ENCODE measurements at places on chromosomes 7 and 10. TPM values are rescaled to one million over a fixed set of nuclear protein-coding genes. Genes with fewer than 3 reads are reported as not detected.

DNA sequence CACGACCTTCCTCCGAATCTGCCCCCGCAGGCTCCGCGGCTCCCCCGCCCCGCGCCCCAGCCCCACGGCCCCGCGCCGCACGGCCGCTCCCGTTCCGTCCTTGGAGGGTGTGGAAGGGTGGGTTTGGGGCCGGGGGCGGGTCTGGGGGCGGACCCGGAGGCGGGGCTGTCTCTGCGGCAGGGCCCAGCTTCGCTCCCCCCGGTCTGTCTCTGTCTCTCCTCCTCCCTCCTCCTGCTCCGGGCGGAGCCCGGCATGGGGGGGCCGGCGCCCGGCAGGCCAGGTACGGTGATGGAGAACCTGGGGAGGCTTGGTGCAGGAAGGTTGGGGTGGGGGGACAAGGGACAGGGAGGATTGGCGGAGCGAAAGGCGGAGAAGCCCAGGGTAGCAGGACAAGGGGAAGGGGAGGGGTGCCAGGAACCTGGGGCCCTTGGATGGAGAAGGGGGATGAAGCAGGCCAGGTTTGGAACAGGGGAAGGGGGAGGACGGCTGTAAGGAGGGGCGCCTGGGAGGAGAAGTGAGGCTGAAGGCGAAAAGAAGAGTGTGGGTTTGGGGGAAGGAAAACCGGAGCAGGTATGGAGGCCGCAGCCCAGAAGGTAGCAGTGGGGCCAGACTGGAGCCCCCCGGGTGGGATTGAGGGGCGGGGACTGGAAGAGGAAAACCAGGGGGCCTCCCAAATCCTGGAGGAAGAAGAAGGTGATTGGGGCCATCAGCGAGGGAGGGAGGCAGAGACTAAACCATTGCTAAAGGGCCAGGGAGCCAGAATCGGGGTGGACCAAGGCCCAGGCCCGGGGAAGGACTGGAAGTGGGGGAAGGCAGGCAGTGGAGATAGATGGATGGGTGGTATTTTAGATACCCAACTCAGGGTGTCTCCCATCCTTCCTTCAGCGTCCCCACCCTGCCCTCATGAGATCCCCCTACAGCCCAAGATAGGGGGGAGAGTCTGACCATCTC is at the start of gene NYAP1:
Gene NYAP1, plus strand, starts transcription at position 206 of the 951 bp plus-strand sequence. CDS start 1,385 bp downstream, outside the sequence.
- DNase-seq = no peak

DNA sequence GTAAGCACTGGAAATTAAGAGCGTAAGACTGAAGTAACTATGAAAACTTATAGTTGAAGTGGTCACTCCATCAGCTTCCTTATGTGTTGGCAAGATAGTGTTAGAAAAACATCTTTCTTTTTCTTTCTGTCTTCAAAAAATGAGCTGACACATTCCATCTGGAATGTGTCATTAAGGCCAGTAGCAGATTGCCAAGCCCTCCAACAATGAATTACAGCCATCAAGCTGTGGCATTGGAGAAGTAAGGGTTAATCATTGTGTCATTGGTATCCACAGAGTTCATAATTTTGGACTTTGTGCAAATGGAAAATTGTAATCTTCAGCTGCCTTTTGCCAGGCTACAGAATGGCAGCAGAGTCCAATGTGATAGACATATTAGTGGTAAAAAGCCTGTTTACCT is 926.3 kb downstream of the NRG3 start:
- no peak for DNase-seq

DNA sequence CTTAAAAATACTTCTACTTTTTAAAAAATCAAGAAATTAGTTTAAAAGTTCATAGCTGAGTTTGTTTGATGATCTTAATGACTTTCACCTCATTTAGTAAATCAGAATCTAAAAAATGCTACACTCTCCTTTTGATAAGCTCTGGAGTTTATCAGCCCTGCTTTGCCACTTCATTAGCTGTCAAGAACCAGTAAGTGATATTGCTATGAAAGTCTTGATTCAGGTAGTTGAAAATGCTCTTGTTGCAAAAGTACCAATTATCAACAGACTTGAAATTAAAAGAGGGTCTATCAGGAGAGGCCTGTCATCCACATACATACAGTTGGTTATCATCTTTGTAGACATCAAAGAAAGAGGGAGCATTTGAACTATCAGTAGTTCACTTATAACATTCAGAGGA is 41.6 kb downstream of the SEMA3A start:
- no peak for DNase-seq

GRCh38 chr10:98300526-98301229 is 32.7 kb upstream of the LOXL4 start:
- DNase-seq = no peak

- no peak for DNase-seq
Observed at GRCh38 chr10:119737823-119738222, 12.0 kb downstream of the INPP5F start.

DNA sequence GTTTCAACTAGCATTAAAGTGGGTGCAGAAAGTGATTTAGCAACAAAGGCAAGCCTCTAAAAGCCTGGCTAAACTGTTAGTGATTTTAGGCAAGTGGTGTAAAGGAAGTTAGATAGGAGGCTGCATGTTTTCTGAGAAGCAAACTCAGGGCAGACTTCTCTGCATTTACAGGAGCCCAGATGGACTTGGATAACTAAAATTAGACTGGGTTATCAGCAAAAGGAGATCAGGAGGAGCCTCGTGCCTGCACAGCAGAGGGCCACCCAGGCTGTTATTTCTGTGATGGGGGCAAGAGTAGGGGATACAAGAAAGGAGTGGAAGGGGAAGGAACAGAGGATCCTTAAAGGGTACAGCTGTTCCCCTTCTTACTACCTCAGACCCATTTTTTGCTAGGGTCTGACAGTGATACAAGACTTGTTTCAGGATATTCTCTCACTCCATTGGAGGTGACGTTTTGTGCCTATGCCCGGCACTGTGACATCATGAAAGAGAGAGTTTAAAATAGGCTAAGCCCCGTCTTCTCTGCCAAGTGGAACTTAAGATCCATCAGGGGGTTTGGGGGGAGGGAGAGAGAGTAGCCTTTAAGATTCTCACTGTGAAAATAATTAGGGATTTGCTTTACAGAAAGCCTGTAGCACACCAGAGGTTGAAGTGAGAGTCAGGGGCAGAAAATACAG is 49.6 kb upstream of the PDCD4 start:
- no peak for DNase-seq

DNA sequence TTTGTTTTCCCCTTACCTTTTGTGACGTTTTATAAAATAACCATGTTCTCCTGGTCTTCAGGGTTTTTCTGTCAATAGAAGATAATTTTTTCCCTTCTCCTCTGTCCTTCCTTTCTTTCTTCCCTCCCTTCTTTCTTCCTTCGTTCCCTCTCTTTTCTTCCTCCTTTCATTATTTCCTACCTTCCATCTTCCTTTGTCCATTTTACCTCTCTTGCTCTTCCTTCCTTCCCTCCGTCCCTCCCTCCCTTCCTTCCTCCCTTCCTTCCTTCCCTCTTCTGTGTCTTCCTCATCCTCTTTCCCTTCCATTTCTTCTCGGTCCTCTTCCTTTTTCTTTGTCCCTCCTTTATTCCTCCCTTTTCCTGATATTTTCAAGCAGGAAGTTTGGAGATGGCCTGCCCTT is 128.2 kb downstream of the TEX36 start:
- no peak for DNase-seq

DNA sequence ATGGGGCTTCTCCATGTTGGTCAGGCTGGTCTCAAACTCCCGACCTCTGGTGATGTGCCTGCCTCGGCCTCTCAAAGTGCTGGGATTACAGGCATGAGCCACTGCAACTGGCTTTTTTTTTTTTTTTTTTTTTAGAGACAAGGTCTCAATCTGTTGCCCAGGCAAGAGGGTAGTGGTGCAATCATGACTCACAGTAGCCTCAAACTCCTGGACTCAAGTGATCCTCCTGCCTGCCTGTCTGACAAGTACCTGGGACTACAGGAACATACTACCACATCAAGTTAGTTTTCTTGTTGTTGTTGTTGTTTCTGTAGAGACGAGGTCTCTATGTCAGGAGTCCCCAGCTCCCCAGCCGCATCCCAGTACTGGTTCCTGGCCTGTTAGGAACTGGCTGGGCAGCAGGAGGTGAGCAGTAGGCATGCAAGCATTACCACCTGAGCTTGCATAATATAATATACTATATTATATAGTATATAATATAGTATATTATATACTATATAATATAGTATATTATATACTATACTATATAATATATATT is 55.7 kb downstream of the TPK1 start:
- DNase-seq = no peak

GRCh38 chr7:82676777-82677463 is 233.3 kb upstream of the CACNA2D1 start:
- DNase-seq = no peak

GRCh38 chr7:44277391-44277790 is 48.0 kb downstream of the CAMK2B start:
- no peak for DNase-seq

DNA sequence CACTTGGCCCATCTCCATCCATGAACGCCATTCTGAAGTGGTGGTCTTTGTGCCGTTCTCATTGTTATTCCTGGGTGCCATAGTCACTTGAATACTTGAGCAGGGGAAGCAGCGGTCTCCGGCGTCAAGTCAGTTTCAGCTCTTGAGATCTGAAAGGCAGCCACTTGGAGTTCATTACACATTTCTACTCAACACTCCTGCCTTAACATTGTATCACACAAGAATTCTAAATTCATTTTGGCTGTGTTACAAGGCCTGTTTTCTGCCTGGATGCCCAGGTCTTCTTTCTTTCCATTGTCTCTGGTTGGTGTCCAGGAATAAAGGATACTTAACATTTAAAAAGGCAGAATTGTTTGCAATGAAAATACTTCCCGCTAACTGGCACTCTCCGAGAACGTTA is 69.0 kb upstream of the RAB11FIP2 start:
- DNase-seq = no peak

DNA sequence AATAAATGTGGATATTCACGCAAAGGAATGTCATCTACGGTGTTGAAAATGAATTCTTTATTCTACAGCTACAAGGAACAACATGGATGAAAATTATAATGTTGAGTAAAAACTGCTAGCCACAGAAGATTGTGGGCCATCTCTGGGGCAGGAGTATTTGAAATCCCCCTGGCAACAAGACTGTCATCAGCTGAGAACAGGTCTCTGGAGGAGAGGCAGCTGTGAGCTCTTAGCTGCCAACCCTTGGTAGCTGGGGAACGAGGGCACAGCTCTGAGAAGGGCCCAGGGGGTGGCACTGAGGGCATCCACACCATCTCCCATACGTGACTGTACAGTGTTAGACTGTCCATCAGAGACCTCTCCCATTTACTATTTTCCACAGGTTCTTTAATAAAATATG is 340.1 kb upstream of the MGMT start:
- DNase-seq = no peak

- no peak for DNase-seq
Observed at GRCh38 chr7:36663481-36663880, 60.8 kb downstream of the AOAH start.

DNA sequence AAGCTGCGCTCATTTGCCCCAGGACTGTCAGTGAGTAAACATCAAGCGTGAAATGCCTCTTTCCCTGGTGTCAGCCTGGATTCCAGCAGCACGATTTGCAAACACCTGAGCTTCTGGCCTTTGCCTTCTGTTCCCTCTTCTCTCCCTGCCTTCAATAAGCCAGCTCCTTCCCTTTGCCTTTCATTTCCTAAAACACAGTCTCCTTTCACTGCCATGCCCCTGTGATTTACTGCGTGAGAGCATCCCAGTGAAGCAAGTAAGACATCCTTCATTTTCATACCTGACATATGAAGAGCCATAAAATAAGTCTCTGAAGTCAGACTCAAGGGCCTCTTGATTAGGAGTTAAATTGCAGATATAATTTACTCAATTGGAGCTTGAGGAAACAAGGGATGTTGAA is 681.8 kb downstream of the TYW1 start:
- no peak for DNase-seq

- DNase-seq = no peak
Observed at GRCh38 chr7:115911465-115911864, 119.1 kb downstream of the TFEC start.

DNA sequence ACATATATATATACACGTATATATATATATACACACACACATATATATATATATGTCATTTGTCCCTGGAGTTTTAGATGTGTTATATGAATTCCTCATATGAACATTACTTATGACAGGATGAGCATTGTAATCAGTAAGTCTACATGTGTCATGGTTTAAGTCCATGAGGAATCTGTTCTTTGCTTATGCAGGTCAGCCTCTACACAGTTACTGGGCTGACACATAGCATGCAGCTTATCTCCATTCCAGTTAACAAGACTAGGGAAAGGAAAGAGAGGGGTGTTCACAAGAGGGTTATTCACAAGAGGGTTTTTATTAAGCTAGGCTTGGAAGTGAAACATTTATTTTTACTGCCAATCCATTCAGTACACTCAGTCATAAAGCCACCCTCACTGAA is 226.7 kb downstream of the SNX13 start:
- no peak for DNase-seq

DNA sequence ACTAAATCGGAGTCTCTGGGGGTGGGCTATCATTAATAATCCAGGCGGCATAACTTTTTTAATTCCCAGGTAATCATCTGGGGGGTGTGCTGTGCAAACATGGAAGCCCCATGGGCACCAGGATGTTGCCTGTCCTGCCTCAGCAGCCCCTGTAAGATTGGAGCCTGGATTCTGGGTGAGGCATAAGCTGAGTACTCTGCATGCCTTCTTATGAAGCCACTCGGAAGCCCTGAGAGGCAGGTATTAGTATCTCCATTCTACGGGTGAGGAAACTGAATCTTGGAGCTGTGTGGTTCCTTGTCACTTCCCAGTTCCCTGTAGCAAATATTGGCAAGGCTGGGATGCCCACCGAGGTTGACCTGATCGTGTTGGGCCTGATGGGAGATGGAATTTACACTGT is 7.4 kb upstream of the OPN4 start:
- no peak for DNase-seq

DNA sequence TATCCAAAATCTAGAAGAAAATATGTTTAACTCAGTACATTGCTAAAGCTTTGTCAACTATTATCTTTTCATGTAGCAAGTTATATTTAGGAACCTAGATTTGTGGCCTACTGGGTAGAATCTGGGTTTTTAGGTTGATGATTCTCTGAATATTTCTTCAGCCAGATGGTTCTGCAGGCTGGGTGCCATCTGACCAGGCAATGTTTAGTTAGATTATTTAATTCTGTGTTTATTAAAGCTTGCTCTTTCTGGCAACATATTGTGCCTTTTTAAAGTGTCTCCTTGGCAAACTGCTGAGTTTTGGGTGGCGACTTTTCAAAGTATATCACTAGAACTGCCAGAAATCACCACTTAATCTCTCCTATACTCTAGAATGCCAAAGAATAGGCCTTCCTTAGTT is 114.1 kb downstream of the LHFPL3 start:
- DNase-seq = no peak

ACSL5 gene
- total RNA-seq = 11.6 TPM

PCLO gene
- total RNA-seq = not detected

ZNRF2 gene
- total RNA-seq = 20.1 TPM

ADCYAP1R1 gene
- not detected for total RNA-seq

SLC39A12 gene
- not detected for total RNA-seq

CYP26C1 gene
- total RNA-seq = not detected

MEIG1 gene
- total RNA-seq = not detected

Measured in CD8-positive, alpha-beta T cell (primary cell).